ENCODE measurements at places on chromosomes 11 and 22.

GRCh38 chr11:94675813-94676212, 92.3 kb upstream of the AMOTL1 start:
- no peak for DNase-seq

GRCh38 chr11:34773211-34773610, 143.0 kb downstream of the APIP start:
- DNase-seq, result no peak

DNA sequence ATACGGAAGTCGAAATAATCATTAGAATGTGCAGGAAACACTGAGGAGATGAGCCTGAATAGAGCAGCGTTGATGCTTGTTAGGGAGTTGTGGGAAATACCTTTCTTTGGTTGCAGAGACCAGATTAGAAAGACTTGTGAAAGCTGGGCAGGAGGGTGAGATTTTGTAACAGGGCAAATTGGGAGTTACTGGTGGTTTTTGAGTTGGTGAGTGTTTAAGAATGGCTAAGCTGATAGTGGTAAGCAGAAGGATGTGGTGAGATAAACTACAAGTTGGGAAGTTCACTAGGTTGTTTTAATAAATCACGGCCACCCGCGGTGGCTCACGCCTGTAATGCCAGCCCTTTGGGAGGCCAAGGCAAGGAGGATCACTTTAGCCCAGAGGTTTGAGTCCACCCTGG, 34.4 kb downstream of the MCAM start:
- DNase-seq, result no peak

- DNase-seq, result no peak
Measured at GRCh38 chr11:64396079-64396591, 37.2 kb downstream of the RPS6KA4 start.

- DNase-seq, result no peak
Measured at GRCh38 chr11:66862559-66863037, 5.7 kb downstream of the LRFN4 start.

DNA sequence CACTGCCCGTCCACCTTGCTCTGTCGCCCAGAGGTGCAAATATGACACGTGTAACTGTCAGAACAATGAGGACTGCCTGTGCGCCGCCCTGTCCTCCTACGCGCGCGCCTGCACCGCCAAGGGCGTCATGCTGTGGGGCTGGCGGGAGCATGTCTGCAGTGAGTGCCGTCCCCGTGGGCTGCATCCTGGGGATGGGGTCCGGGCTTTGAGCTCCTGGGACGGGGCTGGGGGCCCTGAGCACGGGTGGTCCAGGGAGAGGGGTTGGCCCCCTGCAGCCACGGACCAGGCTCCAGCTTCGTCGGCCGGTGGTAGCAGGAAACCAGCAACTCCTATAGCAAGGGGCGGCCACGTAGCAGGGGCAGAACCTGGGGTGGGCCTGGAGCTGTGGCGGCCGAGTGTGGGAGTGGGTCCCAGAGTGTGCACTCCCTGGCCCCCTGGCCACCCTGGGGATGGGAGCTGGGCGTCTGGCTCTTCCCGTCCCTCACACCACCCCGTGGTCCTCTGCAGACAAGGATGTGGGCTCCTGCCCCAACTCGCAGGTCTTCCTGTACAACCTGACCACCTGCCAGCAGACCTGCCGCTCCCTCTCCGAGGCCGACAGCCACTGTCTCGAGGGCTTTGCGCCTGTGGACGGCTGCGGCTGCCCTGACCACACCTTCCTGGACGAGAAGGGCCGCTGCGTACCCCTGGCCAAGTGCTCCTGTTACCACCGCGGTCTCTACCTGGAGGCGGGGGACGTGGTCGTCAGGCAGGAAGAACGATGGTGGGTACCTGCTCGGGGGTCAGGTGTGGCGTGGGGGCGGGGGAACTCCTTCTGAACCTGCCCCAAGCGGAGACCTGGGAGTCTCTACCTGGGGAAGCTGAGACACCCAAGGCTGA, 10.1 kb downstream of the MUC2 start:
- no peak for DNase-seq

GRCh38 chr11:75616281-75616680, 52.6 kb downstream of the MAP6 start:
- DNase-seq, result no peak

GRCh38 chr11:88246696-88247095, 71.5 kb upstream of the RAB38 start:
- DNase-seq, result no peak

GRCh38 chr22:44931077-44931540, 78.7 kb downstream of the PHF21B start:
- DNase-seq, result no peak

DNA sequence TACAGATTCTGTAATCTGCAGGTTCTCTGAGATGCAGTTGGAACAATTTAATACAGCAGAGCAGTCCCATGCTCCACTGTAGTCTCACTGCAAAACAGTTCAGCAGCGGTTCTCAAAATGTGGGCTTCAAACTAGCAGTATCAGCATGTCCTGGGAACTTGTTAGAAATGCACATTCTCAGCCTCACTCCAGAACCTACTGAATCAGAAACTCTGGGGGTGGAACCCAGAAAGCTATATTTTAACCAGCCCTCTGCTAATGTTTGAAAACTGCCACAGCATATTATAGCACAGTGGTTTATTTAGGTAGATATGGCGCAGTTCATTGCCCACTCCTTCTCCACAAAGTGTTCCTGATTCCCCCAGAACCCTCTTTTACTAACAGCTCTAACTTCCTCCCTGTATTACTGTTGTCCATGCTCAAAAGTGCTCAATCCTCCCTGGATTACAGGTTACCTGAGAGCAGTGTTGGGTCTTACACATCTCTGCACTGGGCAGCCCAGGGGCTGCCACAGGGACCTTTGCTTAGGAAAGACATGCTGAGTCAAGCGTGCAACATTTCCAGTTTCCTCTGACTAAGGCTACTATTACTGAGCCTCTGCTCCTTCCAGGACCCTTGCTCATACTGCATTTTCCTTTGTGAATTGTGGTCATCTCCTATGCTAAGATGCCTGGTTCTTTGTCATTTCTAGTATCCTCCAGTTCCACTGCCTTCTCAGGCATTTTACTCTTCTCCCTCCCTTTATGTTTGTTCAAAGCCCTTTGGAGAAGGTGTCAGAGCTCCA, 7.7 kb upstream of the DGAT2 start:
- DNase-seq, result no peak

- no peak for DNase-seq
Measured at GRCh38 chr11:88284336-88285050, 53.0 kb downstream of the CTSC start.

GRCh38 chr22:24827296-24827695, 21.3 kb downstream of the SGSM1 start:
- DNase-seq, result no peak

GRCh38 chr11:69292221-69292648, 1.7 kb upstream of the MYEOV start:
- no peak for DNase-seq

DNA sequence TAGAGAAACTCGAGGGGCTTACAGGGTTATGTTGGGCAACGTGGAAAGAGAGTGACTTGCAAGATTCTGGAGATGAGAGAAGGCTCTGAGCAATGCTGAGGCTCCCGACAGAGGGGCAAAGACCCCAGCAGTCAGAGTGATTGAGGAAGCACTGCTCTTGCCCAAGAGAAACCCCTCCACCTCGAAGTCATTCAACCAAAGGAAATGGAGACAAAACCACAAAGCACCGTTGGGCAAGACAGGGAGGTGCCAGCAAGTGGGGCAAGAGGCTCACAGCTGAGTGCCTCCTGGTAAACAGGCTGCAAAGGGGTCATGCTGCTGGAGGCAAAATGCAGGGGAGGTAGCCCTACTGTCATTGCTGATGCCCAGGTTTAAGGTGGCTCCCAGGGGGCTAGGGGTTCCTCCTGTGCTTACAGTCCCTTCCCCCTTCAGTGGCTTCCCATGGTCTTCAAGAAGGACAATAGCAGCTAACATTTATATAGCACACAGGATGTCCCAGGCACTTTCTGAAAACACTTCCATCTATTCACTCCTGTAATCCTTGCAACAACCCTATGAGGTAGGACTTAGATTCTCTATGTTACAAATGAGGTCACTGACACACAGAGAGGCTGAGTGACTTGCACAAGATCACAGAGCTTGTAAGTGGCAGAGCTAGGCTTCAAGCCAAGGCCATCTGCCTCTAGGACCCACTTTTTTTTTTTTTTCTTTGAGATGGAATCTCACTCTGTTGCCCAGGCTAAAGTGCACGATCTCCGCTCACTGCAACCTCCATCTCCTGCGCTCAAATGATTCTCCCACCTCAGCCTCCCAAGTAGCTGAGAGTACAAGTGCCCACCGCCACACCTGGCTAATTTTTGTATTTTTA, 18.1 kb upstream of the MYH9 start:
- DNase-seq, result no peak

DNA sequence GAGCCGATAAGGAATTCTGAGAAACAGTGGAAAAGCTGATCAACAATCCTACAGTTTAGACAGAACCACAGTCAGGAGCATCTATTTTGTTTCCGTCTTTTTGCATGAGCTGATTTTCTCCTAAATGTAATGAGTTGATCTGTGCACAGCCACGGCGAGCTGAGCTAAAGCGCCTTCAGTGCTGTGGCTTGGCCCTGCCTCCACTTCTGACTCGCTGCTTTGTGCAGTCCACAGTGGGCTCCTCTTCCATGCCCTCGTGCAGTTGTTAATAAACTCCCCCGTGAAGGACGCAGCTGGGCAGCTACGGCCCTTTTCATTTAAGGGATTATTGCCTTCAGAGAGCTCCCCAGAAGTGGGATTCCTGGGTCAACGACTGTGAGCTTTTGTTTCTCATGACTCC, 39.4 kb downstream of the SCUBE1 start:
- DNase-seq, result no peak

GRCh38 chr11:35166369-35167360, 27.7 kb downstream of the CD44 start:
- DNase-seq, result no peak

DNA sequence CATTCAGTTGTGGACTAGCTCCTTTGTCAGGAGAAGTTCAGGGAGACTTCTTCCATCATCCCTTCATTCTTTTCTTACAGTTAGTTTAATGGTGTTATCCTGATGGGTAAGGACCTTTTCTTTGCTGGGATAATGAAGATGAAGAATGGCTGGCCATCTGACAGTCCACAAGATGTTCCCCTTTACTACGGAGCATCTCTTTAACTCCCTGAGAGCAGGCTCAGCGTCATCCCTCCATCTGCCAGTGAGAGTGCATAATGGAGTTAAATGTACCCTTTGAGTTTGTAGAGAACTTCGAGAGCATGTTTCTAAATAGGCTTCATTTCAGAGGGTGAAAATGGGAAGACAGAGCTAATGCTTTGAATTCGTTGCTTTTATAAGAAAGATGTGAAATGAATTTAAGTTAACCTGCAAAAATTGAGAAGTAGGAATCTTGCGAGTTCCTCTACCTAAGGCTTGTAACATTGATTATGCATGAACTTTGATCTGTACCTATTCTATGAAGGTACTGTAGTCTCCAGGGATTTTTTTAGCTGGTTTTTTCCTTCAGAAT, 1.7 kb downstream of the EP300 start:
- no peak for DNase-seq

DNA sequence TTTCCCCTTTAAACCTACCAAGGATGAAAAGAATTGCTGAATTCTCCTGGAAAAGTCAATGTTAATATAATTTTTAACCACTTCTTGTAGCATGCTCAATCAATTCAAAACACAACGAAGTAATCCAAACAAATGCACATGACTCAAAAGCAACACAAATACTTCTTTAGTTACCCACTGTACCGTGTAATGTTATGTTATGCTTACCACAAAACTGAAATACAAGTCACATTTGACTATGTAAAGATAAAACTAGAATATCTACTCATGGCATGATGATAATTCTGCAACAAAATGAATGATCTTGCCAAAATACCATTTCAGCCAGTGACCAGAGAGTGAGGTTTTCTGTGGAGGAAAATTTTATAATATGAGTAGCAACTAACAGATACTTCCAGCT, 587.0 kb downstream of the DLG2 start:
- no peak for DNase-seq

DNA sequence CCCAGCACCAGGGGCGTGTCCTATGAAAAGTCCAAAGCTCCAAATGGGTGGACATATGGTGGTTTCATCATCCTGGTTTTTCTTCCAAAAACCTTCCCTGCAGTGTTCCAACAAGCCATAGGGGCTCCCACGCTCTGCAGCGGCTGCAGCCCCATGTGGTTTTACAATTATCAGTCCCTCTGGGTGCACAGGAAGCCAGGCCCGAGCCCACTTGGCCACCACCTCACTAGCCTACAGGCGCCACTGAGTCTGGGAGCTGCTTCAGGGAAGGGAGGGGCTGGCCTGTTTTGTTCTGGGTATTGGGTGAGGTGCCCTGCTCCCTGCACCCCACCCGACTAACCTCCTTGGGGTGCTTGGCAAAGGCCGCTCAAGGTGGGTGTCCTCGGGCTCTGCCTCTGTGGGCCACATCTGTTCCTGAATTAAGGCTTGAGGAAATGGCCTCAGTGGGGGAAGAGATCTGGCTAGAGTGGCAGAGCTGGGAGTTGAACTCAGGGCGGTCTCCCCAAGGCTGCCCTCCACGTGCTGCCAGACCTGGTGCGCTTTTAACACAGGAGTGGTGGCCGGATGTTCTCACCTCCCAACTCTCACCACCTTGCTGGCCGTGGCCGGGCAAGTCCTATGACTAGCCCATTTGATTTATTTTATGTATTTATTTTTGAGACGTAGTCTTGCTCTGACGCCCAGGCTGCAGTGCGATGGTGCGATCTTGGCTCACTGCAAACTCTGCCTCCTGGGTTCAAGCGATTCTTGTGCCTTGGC, 5.3 kb upstream of the CDC42BPG start:
- no peak for DNase-seq

DNA sequence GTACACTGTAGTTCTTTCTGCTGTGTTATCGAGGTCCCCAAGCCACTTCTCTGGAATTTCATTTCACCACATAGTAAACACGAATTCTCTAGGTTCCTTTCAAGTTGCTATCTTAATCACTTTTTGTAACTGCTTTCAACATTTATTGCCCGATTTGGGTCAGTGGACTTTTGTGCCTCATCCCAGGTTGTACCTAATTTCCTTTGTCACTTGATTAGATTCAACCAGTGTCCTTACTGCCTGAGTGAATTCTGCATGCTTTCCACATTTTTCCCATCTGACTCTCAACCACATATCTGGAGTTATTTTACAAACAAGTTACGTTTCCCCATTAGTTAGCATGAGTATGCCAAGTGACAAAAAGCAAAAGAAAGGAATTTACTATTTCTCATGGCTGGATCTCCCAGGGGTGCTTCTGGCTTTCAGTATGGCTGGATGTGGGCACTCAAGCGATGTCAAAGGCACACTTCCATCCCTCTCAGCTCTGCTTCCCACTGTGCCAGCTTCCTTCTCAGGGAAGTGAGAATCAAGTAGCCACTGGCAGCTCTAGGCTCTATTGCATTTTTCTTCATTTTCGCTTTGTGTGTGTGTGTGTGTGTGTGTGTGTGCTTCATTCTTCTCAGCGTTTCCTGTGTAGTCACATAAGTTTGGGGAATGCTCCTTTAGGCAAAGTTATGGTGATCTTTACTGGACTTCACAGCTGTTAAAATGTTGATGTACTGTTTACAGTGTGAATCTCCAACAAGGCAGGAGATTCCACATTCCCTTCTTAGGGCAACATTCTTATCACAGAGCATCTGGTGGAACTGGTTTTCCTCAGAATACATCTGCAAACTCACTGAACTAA, 128.9 kb downstream of the DBX1 start:
- no peak for DNase-seq

Measured in cortex of kidney (tissue), 1 donor.